ENCODE measurements at places on chromosomes 3 and 15.

DNA sequence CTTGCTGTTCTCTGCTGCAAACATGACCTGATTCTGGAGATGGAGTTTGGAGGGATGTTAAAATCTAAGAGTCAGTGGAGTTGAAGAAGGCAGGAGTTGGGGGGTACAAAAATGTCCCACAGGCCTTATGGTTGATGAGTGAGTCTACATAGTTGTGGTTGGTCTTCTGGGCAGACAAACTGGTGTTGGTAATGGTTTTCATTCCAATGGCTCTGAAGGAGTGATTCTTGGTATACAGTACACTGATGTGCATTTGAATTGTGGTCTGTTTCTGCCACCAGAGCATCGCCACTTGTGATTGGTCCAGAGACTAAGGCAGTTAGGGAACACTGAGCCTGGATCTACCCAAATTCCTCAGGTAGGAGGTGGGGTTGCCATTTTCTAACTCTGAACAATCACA is 514.1 kb upstream of the CFAP20DC start:
- DNase-seq: no peak

GRCh38 chr3:143215059-143215458 is 95.5 kb downstream of the CHST2 start:
- no peak for DNase-seq

GRCh38 chr3:88369337-88369736 is 219.6 kb downstream of the C3orf38 start:
- DNase-seq: no peak

- DNase-seq: no peak
Observed at GRCh38 chr3:111954228-111954990, 24.4 kb upstream of the ABHD10 start.

DNA sequence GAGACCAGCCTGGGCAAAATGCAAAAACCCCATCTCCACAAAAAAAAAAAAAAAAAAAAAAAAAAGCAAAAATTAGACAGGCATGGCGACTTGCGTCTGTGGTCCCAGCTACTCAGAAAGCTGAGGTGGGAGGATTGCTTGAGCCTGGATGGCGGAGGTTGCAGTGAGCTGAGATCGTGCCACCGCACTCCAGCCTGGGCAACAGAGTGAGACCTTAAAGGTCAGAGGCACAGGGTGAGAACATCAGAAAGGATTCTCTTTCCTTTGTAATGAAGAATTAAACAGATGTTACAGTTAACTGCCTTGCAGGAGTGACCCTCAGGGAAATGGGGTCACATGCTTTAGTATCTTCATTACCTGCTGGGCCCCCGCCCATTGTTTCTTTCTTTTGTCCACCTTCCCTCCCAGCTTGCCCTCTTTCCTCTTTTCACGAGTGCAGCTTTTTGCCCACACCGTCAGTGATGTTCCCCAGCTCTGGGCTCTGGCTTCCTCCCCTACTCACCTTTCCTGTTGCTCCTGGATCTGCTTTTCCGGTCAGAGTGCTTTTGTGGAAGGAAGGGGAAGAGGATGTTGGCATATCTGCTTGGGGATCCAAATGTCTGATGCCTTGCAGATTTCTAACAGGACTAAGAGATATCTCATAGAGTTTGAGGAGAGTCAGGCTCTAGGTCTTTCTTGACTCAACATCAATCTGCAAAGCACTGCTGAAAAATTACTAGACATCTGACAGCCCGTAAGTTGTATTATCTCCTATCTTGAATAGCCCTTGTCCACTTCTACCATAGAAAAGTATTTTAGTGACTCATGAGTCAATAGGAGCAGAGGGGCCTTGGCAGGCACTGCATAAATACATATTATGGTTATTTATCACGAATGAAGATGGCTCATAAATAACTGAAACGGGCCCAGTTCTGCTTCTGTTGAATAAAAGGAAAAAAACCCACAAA is 35.6 kb upstream of the NDUFB4 start:
- no peak for DNase-seq

DNA sequence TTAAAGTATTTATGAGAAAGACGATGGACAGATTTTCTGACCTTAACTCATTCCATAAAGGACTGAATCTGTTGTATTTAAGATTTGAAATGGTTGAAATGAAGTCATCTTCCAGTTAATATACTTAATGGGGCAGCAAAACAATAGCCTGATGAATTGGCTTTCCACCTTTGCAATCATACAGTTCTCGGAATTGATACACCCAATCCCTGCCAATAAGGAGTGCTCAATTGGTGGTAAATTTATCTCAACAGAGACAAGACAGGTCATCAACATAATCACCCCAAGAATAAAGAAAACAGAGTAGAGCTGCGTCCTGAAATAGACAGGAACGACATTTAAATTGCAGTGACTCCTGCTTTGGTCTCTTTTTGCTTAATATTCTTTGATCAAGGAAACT is 11.2 kb downstream of the ANXA2 start:
- DNase-seq: no peak

DNA sequence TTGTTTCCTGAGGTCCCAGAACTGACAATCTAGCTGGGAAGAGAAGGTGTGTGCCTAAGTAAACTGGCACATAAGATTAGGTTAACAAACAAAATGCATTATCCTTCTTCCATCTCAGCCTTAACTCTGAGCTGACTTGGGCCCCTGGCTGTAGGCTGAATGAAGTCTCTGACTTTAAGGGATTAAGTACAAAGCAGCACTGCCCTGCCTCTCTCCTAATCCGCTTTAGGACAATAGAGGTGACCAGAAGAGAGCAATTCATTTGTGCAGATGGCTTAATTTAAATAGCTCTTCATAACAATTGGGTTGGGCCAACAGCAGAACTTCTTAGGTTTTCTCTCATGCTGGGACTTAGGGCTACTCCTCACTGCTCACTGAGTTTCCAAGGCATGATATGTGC is 181.6 kb upstream of the SOX14 start:
- no peak for DNase-seq

GRCh38 chr3:82002986-82003642 is 241.7 kb upstream of the GBE1 start:
- no peak for DNase-seq

- DNase-seq: no peak
Observed at GRCh38 chr3:151101270-151101969, 16.0 kb downstream of the MED12L start.

DNA sequence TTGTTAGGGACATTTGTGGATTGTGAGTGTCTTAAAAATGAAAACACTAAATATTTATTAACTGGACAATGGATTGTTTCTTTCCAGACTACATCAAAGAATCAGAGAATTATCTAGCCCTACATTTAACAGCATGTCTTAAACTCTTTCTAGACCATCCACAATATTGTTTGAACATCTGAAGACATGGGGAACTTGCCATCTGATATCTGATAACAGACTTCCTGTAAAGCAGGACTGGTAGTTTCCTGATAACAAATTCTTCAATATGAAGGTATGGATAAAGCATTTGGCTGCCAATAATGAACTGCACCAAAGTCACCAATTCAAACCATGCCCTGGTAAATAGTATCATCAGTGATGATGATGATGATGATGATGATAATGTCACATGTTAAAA is 26.2 kb upstream of the HACD2 start:
- DNase-seq: no peak

- peak; percentile 65 for DNase-seq
Observed at GRCh38 chr3:3799173-3800079, at the start of gene LRRN1. Gene LRRN1 (plus strand): TSS chr3:3799431. CDS start chr3:3844642, 45,211 bp downstream.
